ENCODE measurements at places on chromosomes 3 and 15.

GRCh38 chr3:43334976-43335375, 48.6 kb downstream of the SNRK start:
- no peak for DNase-seq

DNA sequence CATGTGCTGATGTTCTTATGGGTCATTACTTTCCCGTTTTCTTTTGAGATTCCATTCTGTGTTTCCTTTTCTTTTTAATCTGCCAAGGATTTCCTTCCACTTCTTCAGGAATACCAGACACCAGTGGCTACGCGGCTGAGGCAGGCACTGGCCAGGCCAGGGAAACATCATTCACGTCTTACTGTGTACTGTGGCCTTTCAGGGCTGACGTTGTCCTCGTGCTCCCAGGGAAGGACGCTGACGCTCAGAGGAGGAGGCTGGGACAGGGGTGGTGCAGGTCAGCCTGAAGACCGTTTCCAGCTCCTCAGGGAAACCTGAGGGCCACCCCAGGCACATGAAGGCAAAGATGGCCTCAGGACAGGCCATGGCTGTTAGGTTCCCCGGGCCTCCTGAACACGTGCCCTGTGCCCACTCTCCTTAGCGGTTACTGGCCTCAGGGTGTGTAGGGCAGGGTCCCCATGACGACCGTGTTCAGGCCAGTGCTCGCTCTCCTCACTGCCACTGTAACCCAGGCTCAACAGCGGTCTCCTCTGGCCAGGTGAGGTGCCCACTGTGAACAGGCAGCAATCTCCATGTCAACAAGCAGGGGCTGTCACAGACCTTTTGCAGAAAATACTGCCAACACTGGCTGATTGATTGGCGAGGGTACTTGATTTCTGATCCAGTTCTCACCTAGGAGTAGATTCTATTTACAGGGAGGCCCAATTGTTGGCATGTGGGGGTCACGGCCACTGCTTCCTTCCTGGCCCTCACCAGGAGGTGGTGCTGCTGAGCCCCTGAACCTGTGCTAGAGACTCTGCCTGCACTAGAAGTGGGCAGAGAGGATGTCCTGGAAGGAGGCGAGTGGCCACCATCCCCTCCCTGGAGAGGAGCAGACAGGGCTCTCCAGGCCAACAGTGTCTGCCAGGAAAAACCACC, 169.5 kb downstream of the ATP10A start:
- no peak for DNase-seq

- no peak for DNase-seq
Observed at GRCh38 chr3:117786349-117786748, 1076.8 kb downstream of the TUSC7 start.

DNA sequence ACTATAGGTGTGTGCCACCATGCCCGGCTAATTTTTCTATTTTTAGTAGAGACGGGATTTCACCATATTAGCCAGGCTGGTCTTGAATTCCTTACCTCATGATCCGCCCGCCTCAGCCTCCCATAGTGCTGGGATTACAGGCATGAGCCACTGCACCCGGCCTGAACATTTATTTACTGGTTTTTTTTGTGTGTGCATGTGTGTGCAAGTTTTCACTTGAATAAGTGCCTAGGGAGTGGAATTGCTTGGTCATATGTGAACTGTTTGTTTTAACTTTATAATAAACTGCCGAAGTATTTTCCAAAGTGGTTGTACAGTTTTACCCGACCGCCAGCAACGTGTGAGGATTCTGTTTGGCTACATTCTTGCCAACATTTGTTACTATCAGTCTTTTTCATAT, 14.1 kb downstream of the BBS4 start:
- no peak for DNase-seq

- DNase-seq, result no peak
Observed at GRCh38 chr3:149216193-149216869, 5.3 kb downstream of the CP start.

Measured in activated gamma-delta T cell treated with anti-CD3 and anti-CD28 coated beads, Interleukin-2, amount 50 U/mL, for 16 hours (primary cell).